A172 (cell line): ENCODE measurements at places on chromosomes 6 and 20.

DNA sequence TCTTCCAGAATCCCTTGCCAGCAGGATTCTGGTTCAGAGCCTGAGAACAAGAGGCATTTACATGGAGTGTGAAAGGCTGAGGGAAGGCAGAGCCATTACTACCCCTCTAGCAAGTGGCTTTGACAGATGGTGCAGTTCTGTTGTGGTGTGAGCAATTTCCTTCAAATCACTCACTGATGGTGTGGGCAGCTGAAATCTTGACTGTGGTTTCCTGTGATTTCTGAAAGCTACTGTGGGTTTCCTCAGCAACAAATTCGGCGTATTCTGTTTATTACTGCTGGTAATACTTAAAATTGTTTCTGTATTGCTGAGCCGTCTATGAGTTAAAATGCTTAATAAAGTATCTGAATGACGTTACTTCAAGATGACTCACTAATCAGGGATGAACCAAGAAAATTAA is 181.5 kb upstream of the TCF21 start:
- DNase-seq, result peak; percentile 45

GRCh38 chr6:154996016-154996590 is 988 bp downstream of the TIAM2 start:
- DNase-seq, result no peak

GRCh38 chr20:16485401-16485800 is 87.8 kb downstream of the KIF16B start:
- DNase-seq, result no peak

DNA sequence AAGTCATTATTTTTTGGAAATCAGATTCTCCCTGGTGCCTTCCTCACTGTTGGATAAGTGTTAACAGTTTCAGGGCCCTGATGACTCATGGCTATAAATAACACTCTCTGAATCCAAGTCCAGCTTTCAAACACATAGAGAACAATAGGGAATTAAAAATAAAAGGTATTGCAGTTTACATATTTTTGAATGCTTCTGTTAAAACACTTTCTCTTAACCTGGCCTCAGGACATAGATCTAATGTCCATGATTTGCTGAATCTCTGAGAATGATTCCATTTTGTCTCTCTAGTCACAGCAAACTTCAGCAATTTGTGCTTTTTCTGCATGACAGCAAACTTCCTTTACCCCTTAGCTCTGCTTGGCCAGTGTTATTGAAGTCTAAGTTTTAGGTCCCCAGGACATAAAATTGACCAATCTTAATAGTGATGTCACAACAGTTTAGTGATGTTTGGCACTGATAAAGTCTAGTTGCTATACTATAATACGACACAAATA is 1192.4 kb upstream of the CITED2 start:
- DNase-seq, result peak; percentile 67

DNA sequence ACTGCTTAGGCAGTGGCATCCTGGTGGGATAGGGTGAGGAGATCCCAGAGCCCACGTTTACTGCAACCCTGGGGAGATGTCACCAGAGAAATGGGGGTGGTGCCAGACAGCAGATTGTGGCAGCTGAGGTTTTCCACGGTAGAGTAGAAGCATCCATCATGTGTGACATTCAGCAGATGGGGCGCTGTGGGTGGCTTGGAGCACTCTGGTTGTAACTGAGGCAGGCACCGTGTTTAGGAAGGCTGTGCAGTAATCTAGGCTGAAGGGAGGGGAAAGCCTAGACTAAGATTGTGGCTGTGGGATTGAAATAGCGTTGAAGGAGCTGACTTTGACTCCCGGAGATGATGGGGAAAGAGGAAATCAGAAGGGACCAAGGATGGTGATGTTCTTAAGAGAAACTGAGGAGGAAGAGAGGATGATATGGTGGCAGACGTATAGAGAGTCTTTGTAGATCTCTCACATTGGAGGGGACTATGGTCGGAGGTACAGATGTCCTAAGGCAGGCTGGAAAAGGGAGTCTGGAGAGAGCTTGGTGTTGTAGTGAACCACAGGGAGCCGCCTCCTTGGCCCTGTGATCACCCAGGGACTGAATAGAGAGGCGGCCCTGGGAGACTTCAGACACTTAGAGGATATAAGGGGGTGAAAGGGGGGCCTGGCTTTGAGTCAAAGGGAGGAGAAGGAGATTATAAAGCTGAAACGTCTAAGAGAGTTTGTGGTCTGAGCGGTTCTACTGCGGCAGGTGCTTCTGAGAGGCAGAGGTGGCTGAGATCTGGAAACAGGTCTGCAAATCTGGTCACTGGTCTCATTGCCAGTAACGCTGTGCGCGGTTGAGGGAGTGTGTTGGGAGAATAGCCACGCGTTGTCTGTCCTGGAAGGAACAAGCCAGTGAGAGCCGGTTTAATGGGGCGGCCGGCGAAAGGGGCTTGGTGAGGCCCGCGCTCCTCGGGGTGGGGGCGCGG is 792 bp upstream of the MICA start:
- no peak for DNase-seq
